ENCODE measurements at places on chromosomes 12 and 14.

DNA sequence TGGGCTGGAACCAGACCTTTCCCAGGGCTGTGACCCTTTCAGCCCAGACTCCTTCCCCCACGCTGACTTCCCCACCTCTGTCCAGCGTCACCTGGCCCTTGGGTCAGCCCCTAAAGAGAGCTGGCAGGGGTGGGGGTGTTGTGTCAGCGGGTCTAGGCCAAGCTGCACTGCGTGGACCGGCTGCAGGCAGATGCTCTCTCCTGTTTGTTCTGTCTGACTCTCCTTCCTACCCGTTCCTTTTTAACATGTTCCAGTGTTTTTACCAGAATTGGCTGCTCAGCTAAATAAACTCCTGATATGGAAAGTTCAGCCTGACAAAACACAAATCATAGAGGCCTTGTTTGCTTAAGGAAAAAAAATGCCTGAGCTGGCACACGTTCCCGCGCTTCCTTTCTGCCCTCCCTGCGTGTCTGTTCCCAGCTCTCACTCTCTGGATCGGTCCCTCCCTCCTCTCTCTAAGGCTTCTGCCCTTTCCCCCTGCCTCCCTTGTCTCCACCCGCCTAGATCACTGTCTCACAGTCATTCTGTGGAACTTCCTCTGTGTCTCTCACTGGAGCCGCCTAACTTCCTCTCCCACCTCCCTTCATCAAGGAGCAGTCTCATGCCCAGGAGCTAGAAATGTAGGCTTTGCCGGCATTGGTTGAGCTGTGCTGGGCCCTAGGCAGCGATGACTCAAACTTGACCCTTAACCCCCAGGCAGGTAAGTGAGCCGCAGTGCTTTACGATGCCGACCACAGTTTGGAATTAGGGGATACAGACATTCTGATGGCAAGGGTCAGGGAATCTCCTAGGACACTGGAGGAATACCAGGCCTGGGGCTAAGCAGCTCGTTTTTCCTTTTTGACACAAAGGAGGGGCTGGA, 15.5 kb upstream of the MLXIP start:
- DNase-seq = peak; percentile 44

GRCh38 chr12:89384807-89385206, 32.5 kb upstream of the DUSP6 start:
- no peak for DNase-seq

DNA sequence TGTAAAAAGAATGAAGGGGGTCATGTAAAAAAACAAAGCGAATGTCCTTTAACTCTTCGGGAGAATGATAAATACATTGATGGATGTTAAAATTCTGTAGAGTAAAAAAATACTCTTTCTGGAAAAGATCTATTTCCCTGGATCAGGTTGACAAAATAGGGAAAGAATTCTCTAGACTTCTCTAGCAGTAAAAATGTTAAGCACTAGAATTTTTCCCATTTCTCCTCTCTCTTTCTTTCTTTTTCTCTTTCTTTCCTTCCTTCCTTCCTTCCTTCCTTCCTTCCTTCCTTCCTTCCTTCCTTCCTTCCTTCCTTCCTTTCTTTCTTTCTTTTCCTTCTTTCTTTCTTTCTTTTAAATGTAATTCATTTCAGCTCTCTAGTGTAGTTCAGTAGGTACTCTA, 552.5 kb downstream of the LRFN5 start:
- DNase-seq = no peak

GRCh38 chr14:65622703-65623102, 210.2 kb downstream of the FUT8 start:
- DNase-seq = no peak

DNA sequence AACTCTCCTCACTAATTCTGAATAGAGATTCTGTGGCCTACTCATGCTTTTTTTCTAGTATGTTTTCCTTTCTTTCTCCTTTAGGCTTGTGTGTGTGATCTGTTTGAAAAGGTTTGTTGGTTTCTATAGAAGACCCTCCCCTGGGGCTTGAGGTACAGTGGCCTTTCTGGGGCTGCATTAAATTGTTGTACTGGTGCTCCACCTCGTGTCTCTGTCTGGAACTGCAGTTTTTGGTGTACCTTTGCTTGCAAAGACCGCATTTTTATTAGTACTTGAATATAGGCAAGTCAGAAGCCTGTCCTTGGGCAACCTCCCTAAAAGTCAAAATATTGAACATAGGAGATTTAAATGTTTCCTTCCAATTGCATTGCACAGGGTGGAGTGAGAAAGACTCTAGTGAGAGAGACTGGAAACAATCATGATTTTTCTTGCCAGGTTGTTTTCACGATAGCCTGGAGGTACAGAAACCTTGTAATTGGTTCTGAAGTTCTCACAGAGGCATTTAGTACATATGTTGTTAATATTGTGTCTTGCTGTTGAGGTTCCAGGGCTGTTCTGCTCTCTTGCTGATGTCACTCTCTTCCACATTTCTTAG, 39.0 kb downstream of the SLCO1B1 start:
- peak; percentile 65 for DNase-seq

DNA sequence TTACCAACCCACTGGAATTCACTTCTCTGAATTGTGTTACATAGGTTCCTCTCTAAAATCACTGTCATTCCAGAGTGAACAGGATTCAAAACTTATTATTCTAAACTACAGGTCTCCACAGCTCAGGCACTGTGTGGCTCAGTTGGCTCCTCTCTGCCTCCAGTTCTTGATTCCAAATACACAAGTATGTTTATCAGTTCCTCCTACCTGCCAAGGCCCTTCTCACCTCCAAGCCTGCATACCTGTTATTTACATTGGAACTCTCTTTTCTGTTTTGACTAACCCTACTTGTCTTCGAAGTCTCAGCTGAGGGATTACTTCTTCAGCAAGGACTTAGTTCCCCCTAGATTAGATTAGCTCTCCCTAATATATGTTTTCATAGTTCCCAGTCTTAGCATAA, 397.6 kb upstream of the TMTC1 start:
- no peak for DNase-seq

DNA sequence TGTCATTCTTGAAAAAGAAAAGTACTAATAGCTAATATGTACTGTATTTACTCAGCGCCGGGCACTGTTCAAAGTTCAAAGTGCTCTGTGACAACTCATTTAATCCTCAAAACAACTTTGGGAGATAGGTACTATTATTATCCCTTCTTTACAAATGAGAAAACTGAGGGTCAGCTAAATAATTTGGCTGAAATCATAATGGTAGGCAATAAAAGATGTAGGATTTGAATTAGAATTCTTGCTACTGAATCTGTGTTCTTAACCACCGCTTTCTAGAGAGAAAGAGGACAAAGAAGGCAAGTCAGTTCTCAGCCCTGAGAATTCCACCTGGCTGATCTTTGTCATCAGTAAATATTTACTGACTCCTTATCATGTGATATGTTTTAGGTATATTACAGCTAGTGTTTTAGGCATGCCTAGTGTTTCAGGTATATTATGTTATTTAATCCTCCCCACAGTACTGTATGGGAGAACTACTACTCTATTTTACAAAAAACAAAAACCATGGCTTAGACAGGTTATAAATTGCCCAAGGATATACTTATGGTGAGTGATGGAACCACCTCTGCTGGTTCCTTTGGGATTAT, 205.7 kb upstream of the GZMB start:
- DNase-seq = no peak

- no peak for DNase-seq
These were observed 12.8 kb upstream of the FRS2 start for GRCh38 chr12:69457433-69457832.

DNA sequence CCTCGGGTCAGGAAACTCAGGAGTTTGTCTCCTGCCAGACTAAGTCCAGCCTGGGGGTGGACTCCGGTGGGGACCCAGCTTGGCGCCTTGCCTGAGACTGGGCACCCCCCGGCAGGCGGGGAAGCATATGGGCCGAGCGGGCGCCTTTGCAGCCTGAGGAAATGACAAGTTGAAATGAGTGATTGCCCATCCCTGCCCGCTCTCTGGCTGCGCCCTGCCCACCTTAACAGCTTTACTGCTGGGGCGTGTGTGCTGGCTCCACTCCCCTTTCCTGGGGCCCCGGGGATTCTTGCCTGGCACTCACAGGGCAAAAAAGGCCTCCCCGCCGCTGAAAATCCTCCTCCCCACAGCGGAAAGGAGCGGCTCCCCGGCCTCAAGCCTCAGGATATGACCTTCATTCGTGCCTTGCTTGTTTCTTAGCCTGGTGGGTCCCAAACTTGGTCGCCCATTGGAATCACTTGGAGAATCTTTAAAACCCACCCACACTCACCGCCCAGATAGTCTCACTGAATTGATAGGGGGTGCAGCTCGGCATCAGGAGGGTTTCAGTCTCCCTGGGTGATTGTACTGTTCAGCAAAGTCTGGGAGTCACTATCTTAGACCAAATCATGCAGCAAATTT, 1.5 kb downstream of the RFLNA start:
- no peak for DNase-seq

- DNase-seq = no peak
These were observed 104.5 kb upstream of the MED13L start for GRCh38 chr12:116381744-116382685.

DNA sequence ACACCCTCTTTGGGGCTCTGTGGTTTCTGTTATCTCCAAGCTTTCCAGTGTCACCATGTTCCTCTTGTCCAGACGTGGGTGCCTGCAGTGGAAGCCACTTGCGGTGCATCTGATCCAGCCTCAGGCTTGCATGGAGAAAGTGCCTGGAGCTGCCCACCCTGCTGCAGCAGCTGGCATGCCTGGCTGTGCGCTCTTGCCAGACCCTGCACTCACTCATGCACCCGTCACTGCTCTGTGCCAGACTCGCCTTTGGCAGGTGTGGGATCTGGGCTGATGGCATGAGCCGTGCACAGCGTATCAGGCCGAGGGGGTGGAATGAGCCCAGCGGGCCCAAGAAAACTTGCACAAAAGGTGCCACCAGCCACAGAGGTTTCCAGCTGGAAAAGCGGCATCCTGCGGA, 105.1 kb downstream of the MNAT1 start:
- DNase-seq = no peak

- DNase-seq = no peak
These were observed 45.0 kb downstream of the SYNE3 start for GRCh38 chr14:95471476-95471875.

DNA sequence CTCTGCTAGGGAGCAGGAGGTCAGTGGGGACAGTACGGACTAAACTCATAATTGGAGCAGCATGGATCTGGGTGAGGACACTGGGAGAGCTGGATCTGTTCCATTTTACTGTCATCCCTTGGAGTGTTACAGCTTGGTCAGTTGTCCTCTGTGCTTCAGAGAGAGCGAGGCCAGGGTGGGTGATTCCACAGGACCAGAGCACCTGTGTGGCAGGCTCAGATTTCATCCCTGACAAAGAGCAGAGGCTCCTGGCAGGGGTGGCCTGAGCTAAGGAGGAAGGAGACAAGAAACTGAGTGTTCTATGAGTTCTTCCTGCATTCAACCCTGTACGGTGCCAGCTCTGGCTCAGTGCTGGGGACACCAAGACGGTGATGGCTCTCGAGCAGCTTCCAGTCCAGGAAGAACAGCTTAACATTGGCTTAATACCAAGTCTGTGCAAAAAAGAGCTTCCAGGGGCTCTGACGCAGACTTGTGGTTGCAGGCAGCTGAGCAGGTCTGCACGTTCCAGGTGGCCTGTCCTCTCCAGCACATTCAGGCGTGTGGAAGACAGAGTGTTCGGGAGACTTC, 8.4 kb upstream of the PGF start:
- DNase-seq = no peak
